ENCODE measurements at places on chromosomes 6 and 20.

- no peak for DNase-seq
Measured at GRCh38 chr6:34633785-34634184, 62.8 kb downstream of the ILRUN start.

DNA sequence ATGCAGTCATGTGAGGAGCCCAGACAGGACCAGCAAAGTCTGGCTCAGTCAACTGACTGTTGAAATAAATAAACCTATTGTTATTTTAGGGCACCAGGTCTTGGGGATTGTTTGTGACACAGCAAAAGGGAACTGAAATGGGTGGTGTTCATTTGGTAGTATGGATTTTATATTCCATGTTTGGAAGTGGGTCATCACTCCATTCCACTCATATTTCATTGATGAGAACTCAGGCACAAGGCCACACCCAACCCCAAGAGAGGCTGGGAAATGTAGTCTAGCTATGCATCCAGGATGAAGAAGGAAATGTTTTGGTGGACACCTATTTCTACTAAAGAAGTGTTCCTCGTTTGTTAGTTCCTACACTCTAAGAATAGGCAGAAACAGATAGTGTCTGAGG lies 64.9 kb upstream of the BTBD3 start:
- no peak for DNase-seq

GRCh38 chr6:146402476-146402875 lies 141.2 kb upstream of the RAB32 start:
- no peak for DNase-seq

- no peak for DNase-seq
Measured at GRCh38 chr6:65182681-65183080, 524.3 kb downstream of the EYS start.

DNA sequence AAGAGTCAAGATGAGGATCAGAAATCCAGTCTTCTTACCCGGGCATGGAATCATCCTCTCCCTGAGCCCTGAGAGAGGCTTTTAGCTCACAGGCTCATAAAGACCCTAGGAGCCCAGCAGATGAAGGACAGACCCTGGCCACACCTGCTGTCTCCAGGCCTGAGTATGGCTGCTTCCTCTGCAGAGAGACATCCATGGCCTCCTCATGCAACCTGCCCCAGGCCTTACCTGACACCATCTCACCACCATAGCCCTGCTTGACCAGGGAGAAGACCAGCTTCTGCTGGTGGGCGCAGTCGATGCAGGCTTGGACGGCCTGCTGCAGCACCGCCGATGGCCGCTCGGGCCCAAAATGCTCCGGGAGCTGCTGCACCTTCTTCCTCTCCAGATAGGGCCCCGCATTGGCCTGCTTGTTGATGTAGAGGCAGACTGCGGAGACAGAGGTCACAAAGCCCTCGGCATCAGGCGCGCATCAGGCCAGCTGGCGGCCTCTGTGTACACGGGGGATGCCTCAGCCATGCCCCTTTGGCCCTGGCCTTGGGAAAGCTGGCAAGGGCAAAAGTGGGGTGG lies 77.6 kb downstream of the SCML4 start:
- DNase-seq = no peak

DNA sequence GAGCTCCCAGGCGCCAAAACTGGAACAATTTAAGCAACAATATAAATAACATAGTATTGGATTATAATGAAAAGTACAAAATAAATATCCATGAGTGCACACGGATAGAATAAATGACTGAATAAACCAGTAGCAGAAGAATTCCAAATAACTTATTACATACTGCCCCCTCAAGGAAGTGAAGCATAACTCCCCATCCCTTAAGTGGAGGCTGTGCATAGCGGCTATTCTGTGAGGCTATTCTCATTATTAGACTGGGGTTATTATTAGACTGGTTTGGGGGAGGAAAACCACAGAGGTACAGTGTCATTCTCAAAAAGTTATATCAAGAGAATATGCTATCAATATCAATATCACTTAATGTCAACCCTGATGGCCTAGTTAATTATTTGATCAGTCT lies 94.4 kb upstream of the SIRPA start:
- no peak for DNase-seq

DNA sequence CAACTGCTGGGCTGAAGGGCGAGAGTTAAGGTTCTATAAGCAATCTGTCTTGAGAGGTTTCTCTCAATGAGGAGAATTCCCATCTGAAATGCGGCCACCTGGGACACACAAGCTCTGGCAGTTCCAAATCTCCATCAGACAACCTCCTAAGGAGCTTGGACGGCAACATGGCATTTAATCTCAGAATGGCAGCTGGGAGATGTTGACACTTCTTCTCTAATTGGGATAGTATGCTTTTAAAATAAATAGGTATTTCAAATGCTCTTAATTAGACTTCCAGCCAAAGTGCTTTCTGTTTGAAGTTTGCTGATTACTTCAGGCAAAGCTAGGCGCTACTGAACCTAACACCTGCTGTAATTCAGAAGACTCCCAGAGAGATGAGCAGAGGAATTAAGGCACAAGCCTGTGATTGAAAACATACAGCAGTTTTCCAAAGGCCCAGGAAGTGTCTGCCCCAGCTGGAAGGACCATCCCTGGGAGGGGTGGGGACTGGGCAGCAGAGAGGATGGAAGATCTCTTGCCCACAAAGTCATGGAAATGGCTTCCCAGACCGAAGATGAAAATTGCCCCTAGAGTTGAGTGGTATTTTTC lies 59.1 kb upstream of the KCNK16 start:
- no peak for DNase-seq

GRCh38 chr6:139905404-139906052 lies 531.1 kb upstream of the CITED2 start:
- DNase-seq = no peak

DNA sequence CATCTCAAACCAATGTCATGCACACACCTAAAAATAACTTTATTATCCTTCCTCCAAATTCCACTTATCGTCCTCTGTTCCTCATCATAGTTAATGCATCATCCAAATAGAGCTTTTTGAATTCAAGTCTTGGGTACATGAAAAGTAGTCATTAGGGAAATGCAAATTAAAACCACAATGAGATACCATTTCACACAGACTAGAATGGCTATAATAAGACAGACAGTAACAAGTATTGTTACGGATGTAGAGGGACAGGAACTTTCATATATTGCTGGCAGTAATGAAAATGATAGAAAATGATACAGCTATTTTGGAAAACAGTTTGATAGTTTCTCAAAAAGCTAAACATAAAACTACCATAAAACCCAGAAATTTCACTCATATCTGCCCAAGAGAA lies 59.1 kb downstream of the FHL5 start:
- DNase-seq = no peak

DNA sequence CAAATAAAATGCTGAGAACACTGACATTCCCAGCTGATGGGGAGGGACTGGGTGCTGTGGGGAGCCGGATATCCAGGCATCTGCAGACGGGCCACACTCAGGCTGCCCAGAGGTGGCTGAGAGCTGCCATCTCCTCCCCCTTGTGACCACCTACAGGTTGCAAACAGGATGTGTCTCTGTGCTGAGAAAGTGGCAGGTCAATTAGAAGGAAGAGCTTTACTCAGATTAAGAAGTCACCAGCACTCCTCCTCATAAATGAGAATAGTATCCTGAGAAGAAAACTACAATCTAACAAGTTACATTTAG lies 63.0 kb downstream of the HUS1B start:
- DNase-seq = no peak

GRCh38 chr6:89360415-89360999 lies 8.0 kb upstream of the UBE2J1 start:
- no peak for DNase-seq

GRCh38 chr6:48475275-48475674 lies 364.3 kb upstream of the PTCHD4 start:
- no peak for DNase-seq

DNA sequence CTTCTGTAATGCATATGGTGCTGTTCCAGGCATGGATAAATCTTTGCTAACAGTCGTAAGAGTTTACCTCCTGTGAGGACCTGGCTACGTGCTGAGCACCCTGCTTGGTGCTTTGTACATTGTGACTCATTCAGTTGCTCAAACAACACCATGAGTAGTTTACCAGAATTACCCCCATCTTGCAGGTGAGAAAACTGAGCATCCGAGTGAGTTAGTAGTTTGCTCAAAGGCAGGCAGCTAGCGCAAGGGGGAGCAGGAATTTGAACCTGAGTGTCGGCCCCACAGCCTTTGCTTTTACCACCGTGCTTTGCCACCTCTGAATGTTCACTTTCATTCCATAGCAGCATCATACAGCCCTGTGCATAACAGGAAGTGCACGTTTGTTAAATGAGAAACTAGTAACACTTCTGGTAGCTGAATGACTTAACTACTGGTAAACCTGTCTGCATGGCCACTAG lies 121.9 kb downstream of the MTHFD1L start:
- DNase-seq = no peak

- DNase-seq = no peak
Measured at GRCh38 chr20:31551163-31552081, 37.2 kb downstream of the HM13 start.
